Activated CD4-positive, alpha-beta T cell treated with anti-CD3 and anti-CD28 coated beads, Interleukin-2, amount 50 U/mL, for 48 hours (primary cell): ENCODE measurements at places on chromosomes 6 and 20.

GRCh38 chr6:101595276-101595675, 201.8 kb downstream of the GRIK2 start:
- no peak for DNase-seq

GRCh38 chr6:72826744-72827438, 205.0 kb downstream of the KCNQ5 start:
- no peak for DNase-seq

- DNase-seq: peak; percentile 69
These were observed 49.5 kb downstream of the ADTRP start for GRCh38 chr6:11729076-11729475.

DNA sequence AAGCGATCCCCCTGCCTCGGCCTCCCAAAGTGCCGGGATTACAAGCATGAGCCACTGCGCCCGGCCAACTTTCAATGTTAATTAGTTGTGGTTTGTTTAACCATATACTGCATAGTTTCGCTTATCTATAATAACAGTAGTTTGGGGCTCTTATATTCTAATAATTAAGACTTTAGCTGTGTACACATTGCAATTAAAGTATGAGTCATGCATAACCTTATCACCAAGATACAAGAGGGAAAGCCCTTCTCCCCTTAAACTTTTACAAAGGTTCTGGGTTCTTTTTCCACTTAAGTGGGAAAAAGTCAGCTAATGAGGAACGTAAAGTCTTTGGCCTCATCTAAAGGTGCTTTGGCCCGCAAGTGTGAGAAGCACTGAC, 3.2 kb upstream of the MCCD1 start:
- no peak for DNase-seq

- peak; percentile 54 for DNase-seq
These were observed 2.2 kb downstream of the RGS19 start for GRCh38 chr20:64077094-64077493.
